ENCODE measurements at places on chromosomes 16 and 17.

- no peak overlapping the region for H3K27ac ChIP-seq
- H3K4me3 ChIP-seq = no peak overlapping the region
- peaks cover 11% of the 10 kb centered on the region for H3K27me3 ChIP-seq
- H3K4me1 ChIP-seq = peaks cover 29% of the 10 kb centered on the region
- no peak for DNase-seq
Measured at GRCh38 chr17:50470426-50470825, 1.7 kb upstream of the CHAD start.

GRCh38 chr17:79465011-79465680, 145.7 kb downstream of the RBFOX3 start:
- H3K4me1 ChIP-seq = no peaks in the 10 kb centered on the region
- H3K27me3 ChIP-seq = no peaks in the 10 kb centered on the region
- no peak overlapping the region for H3K27ac ChIP-seq
- no peak overlapping the region for H3K4me3 ChIP-seq

- DNase-seq = no peak
- H3K36me3 ChIP-seq = peaks cover 1% of the 10 kb centered on the region
- no peak overlapping the region for H3K4me3 ChIP-seq
- no peaks in the 10 kb centered on the region for H3K4me1 ChIP-seq
- no peaks in the 10 kb centered on the region for H3K27me3 ChIP-seq
Measured at GRCh38 chr16:22220714-22221113, 14.6 kb downstream of the EEF2K start.

- H3K4me1 ChIP-seq = no peaks in the 10 kb centered on the region
- no peaks in the 10 kb centered on the region for H3K36me3 ChIP-seq
Measured at GRCh38 chr17:61007980-61008379, 330.3 kb downstream of the BCAS3 start.

DNA sequence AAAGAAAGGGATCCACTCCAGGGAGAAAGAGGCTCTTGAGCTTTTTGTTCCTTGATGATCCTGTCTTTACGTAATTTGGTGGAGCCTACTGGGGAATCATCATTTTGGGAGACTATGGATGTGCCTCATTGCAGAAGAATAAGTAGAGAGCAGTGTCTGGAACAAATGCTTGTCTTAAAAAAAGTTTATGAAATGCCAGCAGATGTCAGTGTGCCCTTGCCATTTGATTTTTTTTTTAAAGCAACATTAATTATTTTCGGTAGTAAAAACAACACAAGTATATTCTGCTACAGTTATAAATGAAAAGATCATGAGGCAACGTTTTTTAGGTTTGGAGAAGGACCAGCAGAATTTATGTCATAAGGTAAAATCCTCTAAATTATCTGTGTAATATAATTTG, 934.8 kb upstream of the EEF2KMT start:
- H3K27ac ChIP-seq = no peak overlapping the region
- DNase-seq = no peak
- no peak overlapping the region for H3K4me3 ChIP-seq
- no peaks in the 10 kb centered on the region for H3K27me3 ChIP-seq
- no peaks in the 10 kb centered on the region for H3K36me3 ChIP-seq

DNA sequence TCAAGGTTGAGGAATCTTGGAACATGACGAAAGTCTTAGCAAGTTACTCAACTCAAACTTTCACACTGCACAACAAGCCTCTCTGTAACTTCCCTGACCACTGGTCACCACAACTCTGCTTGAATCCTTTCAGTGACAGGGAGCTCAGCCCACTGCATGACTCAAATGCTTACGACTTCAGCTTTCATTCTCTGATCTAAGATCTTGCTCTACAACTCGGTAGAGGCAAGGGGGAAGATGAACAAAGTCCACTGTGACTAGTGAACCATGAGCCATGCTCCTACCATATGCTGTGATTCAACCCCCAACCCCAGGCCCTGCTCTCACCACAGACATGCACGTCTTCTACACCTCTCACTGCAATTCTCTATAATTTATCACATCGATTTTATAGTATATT, 160.9 kb downstream of the SLC39A11 start:
- peaks cover 3% of the 10 kb centered on the region for H3K4me1 ChIP-seq
- DNase-seq = no peak
- no peaks in the 10 kb centered on the region for H3K27me3 ChIP-seq
- no peak overlapping the region for H3K4me3 ChIP-seq
- no peak overlapping the region for H3K27ac ChIP-seq
- no peaks in the 10 kb centered on the region for H3K36me3 ChIP-seq

DNA sequence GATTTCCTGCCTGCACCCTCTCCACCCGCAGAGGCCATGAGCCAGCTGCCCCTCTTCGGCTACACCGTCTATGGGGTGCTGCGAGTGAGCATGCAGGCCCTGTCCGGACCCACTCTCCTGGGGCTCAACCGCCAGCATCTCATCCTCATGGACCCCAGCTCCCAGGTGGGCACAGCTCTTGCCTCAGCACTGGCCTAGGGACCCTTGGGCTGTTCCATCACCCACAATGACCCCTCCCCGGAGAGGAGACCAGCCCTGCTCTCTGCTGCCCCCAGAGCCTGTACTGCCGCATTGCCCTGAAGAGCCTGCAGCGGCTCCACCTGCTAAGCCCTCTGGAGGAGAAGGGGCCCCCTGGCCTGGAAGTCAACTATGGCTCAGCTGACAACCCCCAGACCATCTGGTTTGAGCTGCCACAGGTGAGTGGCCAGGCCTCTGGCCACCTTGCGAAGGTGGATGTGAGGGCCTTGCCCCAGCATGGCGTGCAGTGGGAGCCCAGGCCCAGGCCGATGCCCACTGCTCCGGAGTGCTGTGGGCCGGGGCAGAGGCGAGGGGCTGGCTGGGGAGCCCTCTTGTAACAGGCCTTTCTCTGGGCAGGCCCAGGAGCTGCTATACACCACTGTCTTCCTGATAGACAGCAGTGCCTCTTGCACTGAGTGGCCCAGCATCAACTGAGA, 7.3 kb upstream of the SMIM5 start:
- no peaks in the 10 kb centered on the region for H3K4me1 ChIP-seq
- DNase-seq = peak; percentile 26
- H3K27ac ChIP-seq = no peak overlapping the region
- H3K4me3 ChIP-seq = no peak overlapping the region
- H3K36me3 ChIP-seq = peaks cover 27% of the 10 kb centered on the region
- no peaks in the 10 kb centered on the region for H3K27me3 ChIP-seq

GRCh38 chr16:62620275-62620674, 584.0 kb upstream of the CDH8 start:
- no peak overlapping the region for H3K4me3 ChIP-seq
- no peaks in the 10 kb centered on the region for H3K4me1 ChIP-seq
- no peak for DNase-seq

GRCh38 chr16:9260666-9261065, 169.2 kb downstream of the HAPSTR1 start:
- no peaks in the 10 kb centered on the region for H3K36me3 ChIP-seq
- no peak for DNase-seq
- no peaks in the 10 kb centered on the region for H3K4me1 ChIP-seq
- H3K4me3 ChIP-seq = no peak overlapping the region

DNA sequence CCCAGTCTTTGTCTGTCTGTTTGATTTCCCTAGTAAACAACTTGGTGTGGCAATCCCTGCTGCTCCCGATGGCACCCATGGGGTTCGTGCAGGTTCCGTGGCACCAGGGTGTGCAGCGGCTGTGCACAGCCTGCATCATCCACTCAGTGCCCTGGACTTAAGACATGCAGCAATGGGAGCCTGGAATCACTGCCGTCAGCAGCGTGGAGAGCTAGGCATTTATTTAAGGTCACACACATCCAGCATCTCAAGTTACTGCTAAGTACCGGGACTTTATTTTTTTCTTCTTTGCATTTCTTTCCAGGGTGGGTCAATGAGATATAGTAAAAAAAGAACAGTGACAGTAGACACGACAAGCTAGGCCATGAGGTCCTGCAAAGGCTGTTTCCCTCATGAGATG, 2.8 kb downstream of the DHRS7C start:
- no peak overlapping the region for H3K27ac ChIP-seq
- no peak overlapping the region for H3K4me3 ChIP-seq
- no peak for DNase-seq
- H3K4me1 ChIP-seq = no peaks in the 10 kb centered on the region
- no peaks in the 10 kb centered on the region for H3K36me3 ChIP-seq

DNA sequence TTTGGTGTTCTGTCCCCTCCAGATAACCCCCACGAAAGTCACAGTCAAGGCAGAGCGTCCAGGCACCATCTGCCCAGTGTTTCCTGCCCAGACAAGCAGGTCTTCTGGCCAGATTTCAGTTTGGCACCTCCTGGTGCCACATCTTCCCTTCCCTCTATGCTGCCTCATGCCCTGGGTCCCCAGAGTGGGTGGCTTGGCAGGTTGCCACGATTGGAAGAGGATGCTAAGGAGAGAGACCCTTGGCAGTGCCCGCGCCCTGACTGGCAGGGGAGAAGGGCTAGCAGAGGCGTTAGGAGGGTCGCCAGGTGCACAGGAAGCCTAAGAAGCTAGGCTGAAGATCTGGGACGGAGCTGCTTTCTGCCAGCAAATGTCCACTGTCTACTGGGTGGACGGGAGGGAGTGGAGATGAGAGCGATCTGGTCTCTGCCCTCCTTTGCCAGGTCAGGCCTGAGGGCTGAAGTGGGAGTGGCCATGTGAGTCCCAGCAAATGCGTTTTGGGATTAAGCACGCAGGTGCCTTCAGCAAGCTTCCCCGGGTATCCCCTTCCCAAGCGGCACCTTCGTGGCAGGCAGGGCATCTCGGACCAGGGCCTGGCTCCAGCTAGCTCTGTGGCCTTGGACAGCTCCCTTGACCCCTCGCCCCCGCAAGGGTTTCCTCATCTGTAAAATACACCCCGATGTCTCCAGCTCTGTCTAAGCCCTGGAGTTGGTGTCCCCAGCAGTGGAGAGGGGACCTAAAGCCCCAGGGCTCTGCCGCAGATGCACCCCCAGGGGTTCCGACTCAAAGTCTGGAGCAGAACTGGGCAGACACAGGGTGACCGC, 13.4 kb upstream of the CD300A start:
- peaks cover 44% of the 10 kb centered on the region for H3K4me1 ChIP-seq
- DNase-seq = no peak
- no peak overlapping the region for H3K4me3 ChIP-seq
- H3K36me3 ChIP-seq = no peaks in the 10 kb centered on the region
- H3K27me3 ChIP-seq = peaks cover 2% of the 10 kb centered on the region

GRCh38 chr16:72604375-72604774, 432.4 kb upstream of the PMFBP1 start:
- no peak for DNase-seq
- no peaks in the 10 kb centered on the region for H3K36me3 ChIP-seq
- H3K4me1 ChIP-seq = no peaks in the 10 kb centered on the region
- H3K27me3 ChIP-seq = no peaks in the 10 kb centered on the region
- H3K27ac ChIP-seq = no peak overlapping the region

DNA sequence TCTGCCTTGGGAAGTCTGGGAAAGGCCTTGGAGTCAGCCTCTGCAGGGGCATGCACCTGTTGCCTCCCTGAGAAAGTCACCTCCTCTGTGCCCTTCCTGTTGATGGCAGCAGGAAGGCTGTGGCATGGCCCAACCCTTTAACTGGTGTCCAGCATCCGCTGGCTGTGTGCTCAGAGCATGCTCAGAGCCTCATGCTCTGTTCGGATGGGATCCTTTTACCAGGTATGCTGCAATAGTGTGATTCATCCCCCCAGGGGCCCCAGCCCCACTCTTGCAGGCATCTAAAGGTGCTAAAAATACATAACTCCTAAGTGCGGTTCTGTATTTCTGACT, 24.9 kb downstream of the KLHL36 start:
- no peaks in the 10 kb centered on the region for H3K36me3 ChIP-seq
- no peak for DNase-seq
- no peaks in the 10 kb centered on the region for H3K27me3 ChIP-seq
- H3K27ac ChIP-seq = no peak overlapping the region
- no peak overlapping the region for H3K4me3 ChIP-seq

- H3K27ac ChIP-seq = no peak overlapping the region
- peaks cover 12% of the 10 kb centered on the region for H3K4me1 ChIP-seq
Measured at GRCh38 chr16:4257646-4258556, 14.9 kb downstream of the TFAP4 start.

- no peak for DNase-seq
- H3K4me3 ChIP-seq = no peak overlapping the region
- H3K27ac ChIP-seq = no peak overlapping the region
- H3K4me1 ChIP-seq = no peaks in the 10 kb centered on the region
- H3K36me3 ChIP-seq = peaks cover 49% of the 10 kb centered on the region
Measured at GRCh38 chr16:4868026-4868425, 20.7 kb downstream of the UBN1 start.

DNA sequence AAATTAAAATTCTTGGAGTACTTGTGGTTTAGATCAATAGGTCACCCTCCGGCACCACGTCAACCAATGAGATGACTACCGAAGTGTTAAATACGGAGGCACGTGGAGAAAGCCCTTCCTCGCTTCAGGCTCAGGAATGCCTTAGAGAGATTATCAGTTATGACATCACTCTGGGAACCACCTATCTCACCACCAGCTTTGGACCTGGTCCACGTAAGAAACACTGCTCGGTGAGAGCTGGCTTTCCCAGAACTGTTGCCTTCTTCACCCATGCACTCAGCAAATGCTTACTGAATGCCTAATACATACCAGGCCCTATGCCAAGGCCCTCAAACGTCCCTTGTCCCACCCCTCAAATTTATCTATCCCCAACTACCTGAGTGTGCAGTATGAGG, 71.3 kb downstream of the SMG6 start:
- H3K4me1 ChIP-seq = no peaks in the 10 kb centered on the region
- H3K27ac ChIP-seq = no peak overlapping the region
- no peak overlapping the region for H3K4me3 ChIP-seq
- DNase-seq = no peak
- peaks cover 11% of the 10 kb centered on the region for H3K36me3 ChIP-seq

GRCh38 chr16:75024594-75024993, 25.8 kb downstream of the ZNRF1 start:
- H3K36me3 ChIP-seq = no peaks in the 10 kb centered on the region
- H3K27me3 ChIP-seq = no peaks in the 10 kb centered on the region
- H3K4me3 ChIP-seq = no peak overlapping the region
- H3K27ac ChIP-seq = no peak overlapping the region
- DNase-seq = no peak

DNA sequence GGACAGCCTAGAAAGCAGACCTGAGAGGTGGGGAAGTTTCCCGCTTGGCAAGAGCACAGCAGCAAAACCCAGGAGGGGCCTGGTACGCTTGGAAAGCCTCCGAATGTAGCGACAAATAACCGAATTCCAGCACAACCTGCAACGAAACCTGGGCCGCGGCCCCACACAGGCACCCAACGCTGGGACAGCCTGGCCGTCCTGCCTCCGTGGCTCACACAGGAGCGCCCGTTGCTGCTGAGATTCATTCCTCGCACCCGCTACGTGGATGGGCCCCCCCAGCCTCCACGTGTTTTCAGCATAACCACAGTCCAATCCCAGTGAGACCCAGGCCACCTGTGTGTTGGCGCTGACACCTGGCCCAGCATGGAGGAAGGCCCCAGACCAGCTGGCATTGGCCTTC, 42.9 kb downstream of the LMF1 start:
- H3K27me3 ChIP-seq = no peaks in the 10 kb centered on the region
- no peak overlapping the region for H3K4me3 ChIP-seq
- H3K4me1 ChIP-seq = no peaks in the 10 kb centered on the region
- no peak overlapping the region for H3K27ac ChIP-seq
- no peaks in the 10 kb centered on the region for H3K36me3 ChIP-seq

GRCh38 chr16:3180445-3180878, 7.5 kb upstream of the OR1F1 start:
- H3K27me3 ChIP-seq = peaks cover 51% of the 10 kb centered on the region
- H3K36me3 ChIP-seq = no peaks in the 10 kb centered on the region
- H3K4me1 ChIP-seq = peaks cover 21% of the 10 kb centered on the region
- DNase-seq = no peak
